Stimulated activated CD8-positive, alpha-beta memory T cell treated with anti-CD3 and anti-CD28 coated beads, Interleukin-4, amount 100 ng/mL, for 4 hours (primary cell): ENCODE measurements at places on chromosomes 11 and 22.
A peak's percentile ranks its signal among the peaks of the same experiment; 100 is the strongest.

GRCh38 chr11:11584530-11584810 lies 37.3 kb downstream of the GALNT18 start:
- DNase-seq: no peak

DNA sequence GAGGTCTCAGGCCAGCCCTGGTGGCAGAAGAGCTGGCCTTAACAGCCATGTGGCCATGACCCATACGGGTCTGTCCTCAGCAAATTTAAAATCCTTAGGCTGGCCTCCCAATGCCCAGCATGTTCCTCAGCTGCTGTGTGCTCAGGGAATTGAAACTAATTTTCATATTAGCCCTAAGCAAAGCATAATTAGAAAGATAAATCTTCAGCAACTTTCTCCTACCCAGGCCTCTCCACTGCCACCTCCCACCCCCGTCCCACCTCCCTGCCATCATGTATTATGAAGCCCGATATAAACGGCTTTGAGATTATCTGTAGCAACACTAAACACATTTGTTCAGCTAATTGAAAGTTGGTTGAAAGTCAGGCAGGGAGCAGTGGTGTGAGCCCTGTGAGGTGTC lies 178.8 kb upstream of the NTM start:
- no peak for DNase-seq

DNA sequence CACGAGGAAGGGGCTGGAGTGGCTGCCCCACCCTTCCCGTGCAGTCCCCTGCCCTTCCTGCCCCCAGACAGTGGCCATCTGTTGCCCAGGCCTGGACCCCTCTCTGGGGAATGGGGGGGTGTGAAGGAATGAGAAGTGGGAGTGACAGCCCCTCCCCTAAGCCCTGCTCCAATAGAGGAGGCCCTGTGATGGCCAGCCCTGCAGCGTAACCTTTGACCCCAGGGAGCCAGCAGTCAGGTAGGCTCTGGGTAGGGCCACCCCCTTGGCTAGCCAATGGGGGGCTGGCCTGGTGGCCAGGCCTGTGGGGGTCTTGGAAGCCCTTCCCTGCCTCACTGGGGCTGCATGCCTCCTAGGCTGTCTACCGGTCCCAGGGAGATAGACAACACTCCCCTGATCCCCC lies 6.6 kb downstream of the FLRT1 start:
- no peak for DNase-seq

GRCh38 chr11:79678780-79679452 lies 238.1 kb upstream of the TENM4 start:
- no peak for DNase-seq

DNA sequence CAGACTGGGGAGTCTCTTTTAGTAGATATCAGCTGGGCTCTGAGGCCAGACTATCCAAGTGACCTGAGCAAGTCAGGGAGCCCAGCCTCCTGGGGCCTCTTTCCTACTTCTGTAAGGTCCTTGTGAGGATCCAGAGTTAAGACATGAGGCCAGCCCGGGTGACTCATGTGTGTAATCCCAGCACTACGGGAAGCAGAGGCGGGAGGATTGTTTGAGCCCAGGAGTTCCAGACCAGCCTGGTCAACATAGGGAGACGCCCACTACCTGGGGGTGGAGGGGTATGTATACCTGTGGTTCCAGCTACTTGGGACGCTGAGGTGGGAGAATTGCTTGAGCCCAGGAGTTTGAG lies 36.9 kb upstream of the POLA2 start:
- no peak for DNase-seq

DNA sequence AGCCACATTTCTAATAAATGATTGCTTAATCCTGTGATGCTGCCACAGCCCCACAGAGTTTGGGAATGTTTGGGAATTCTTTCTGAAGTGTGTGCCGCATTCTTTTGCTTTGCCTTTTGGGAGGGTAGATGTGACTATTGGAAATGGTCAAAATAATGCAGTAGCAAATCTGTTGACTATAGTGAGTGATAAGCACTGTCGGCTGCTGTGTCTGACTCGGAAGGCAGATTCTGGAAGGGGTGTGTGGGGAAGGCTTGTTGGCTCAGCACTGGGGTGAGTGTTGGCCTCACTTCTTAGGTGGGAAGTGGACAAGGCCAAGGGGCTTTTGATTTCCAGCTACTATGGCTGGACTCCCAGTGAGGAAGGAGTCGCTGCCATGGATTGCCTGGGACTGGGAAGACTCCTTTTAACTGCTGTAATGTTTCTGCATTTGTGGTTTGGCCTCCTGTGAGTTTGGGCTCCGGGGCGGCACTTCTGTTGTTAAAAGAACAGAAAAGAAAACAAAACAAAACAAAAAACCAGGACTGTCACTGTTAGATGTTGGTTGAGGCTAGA lies 20.1 kb downstream of the ZBTB16 start:
- no peak for DNase-seq

DNA sequence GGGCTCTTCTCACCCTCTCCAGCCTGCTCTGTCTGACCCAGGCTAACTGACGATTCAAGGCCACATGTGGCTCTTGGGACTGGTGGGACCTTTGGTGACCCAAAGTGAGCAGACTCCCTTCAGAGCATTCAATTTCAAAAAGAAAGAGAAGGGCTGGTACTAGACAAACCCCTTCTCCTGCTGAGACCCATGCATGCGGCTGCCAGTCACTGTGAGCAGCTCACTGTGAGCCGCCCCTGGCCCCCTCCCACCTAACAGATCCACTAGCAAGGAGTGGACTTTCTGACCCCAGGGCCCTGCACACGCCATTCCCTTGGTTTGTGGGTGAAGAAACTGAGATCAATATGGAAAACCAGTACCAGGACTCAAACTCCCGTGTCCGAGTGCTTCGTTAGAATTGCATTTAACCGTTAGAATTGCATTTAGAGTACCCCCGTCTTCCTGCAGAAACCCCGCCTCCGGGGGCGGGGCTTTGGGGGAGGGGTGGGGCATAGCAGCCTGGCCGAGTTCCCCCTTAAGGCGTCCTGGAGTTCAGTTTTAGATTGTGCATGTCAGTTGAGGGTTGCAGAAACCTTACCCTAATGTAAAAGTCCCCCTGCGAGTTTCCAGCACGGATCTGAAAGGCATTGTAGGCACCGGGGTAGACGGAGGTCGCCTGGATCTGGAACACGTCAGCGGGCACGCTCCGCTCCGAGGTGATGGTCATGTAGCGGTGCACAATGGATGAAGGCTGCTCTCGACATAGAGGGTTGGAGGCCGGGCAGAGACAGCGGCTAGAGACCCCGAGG lies 5.1 kb downstream of the EFEMP2 start:
- DNase-seq: no peak

GRCh38 chr11:31387379-31387778 lies 17.7 kb downstream of the DNAJC24 start:
- no peak for DNase-seq

DNA sequence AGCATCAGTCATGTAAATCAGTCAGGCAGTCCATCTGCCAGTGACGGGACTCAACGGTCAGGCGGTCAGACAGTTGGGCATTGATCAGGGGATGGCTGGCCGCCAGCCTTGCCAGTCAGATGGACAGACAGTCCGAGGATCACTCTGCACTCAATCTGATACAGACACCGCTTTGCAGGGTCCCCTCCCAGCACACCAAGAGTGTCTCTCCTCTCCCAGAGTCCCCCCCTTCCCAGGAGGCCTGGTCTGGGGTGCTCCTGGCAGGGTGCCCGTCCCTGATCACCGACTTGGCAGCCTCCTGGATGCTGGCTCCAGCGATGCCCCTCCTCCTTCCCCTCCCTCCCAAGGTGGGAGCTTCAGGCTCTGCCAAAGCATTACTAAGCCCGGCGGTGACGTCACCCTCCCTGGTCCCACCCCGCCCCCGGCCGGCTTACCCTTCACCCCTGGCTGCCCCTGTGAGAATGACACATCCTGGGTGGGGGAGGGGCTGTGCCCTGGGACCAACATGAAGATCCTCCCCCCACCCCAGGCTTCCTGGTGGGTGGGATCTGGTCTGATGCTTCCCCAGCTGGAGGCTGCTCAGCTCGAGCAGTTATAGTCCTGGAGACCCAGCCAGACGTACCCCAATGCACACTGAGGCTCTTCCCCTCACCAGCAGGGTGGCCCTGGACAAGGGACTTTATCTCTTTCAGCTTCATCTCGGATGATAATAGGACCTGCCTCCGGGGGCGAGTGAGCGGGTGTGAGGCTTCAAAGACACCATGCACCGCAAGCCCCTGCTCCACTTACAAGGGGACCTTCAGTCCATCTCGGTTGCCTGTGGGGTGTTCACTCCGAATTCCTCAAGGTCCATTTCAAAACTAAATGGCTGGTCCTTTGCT lies 69.2 kb downstream of the CD82 start:
- no peak for DNase-seq

DNA sequence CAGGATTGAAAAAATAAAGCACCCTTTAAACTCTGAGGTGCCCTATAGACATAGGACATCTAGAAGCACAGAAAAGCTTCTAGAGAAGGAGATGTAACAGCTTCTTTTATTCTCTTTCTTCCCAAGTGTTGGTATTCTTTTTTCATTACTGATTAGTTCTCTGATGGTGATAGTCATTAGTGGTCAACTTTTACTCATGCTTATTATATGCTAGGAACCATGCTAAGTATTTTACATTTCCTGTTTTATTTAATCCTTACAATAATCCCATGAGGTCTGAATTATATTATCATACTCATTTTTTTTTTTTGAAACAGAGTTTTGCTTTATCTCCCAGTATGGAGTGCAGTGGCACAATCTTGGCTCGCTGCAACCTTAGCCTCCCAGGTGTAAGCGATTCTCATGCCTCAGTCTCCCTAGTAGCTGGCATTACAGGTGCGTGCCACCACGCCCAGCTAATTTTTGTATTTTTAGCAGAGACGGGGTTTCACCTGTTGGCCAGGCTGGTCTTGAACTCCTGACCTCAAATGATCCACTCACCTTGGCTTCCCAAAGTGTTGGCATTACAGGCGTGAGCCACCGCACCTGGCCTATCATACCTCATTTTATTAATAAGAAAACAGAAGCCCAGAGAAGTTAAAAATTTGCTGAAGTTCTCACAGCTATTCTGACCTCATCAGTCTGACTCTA lies 3.0 kb downstream of the C11orf52 start:
- DNase-seq: no peak

DNA sequence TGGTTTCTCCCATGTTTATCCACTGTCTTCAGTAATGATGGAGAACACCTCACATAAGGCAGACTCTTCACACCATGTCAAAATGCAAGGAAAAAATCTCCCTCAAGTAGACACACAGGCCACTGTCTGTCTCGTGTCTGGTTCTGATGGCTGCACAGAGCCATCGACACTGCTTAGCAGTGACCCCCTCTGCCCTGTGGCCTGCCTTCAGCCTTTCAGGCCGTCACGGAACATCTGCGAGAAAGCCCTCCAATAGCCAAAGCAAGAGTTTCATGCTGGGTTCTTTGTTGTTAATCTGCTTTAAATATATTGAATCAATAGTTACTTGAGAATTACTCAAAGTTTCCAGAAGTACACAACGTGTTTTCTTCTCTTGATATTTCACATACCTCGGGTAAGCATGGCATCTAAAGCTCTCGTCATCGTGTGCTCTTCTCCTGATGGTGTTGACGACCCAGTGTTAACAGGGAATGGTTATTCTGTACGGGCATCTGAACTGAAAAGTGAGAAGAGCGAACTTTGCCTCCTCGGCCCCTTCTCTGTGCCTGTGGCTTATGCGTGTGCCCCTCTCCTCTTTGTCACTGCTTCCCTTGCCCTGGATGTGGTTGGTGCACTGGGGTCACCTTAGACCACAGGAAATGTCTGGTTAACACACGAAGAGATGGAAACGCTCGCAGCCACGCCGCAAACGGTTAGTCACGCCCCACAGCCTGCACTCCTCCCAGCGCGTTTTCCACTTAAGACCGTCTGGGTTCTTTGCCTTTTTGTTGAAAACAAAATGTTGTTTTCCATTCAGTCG lies 33.4 kb upstream of the CTTN start:
- peak; percentile 35 for DNase-seq

- DNase-seq: no peak
Observed at GRCh38 chr11:18368221-18368620, 26.1 kb upstream of the LDHA start.

DNA sequence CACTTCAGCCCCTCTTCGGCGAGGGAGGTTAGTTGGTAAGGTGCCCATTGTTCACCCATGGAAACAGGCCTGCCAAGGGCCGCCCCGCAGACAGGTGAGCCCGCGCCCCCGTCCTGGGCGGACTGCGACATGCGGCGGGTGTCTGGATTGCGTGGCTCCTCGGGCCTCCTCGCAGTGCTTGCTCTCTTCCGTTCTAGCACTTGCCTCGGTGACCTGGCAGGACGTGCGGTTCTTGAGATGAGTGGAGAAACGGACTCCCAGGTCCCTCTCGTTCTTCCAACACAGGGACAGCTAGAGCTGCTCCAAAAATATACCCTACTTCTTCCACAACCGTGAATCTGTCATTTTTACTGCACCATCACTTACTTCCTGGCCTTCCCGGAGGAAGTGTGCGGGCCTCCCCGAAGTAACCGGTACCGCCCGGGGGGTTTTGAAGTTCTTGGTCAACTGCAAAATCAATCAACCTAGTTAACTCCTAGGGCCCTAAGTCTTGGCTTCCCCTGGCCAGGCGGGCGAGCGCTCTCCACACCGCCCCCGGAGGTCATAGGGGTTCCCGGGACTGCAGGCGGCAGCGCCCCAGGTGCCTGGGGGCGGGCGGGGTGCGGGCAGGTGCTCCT lies 745 bp upstream of the ZBTB44 start:
- no peak for DNase-seq

DNA sequence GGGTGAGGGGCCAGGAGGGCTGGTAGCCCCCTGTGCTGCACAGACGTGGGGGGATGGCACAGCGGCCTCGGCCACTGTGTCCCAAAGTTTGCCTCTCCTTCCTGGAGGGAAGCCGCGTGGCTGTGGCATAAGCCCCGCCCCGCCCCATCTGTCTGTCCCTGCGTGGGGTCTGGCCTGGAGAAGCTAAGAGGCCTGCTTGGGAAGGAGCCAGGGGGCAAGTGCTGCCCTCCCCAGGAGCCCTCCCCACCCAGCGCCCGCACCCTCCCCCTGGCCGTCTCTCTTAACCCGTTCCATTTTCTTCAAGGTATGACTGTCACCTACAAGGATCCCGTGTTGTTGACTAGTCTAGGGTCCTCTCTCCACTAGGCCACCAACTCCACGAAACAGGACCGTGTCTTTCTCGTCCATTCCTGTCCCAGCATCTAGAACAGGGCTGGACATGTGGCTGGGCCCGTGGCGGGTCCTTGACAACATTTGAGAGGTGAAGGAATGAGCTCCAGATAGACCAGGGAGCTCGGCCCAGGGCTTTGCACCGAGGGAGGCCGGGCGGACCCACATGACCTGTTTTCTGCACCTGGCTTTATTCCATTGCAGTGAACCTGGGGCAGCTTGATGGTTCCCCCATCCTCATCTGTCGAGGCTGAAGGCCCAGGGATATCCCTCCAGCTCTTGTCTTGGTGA lies 428.0 kb downstream of the TBC1D22A start:
- DNase-seq: no peak

GRCh38 chr11:60378354-60378753 lies at the start of gene MS4A7:
MS4A7 (plus strand) TSS chr11:60378532; CDS start chr11:60383142, 4,610 bp downstream.
- no peak for DNase-seq

GRCh38 chr22:29801796-29802195 lies 34.6 kb downstream of the UQCR10 start:
- DNase-seq: no peak
